Left hindlimb (tissue), 1 donor: ENCODE measurements at places on chromosomes 1 and 21.

GRCh38 chr1:1954831-1955441 is 35.9 kb upstream of the TMEM52 start:
- no peak for DNase-seq

- no peak for DNase-seq
Observed at GRCh38 chr1:14205066-14205465, 393.4 kb upstream of the KAZN start.

DNA sequence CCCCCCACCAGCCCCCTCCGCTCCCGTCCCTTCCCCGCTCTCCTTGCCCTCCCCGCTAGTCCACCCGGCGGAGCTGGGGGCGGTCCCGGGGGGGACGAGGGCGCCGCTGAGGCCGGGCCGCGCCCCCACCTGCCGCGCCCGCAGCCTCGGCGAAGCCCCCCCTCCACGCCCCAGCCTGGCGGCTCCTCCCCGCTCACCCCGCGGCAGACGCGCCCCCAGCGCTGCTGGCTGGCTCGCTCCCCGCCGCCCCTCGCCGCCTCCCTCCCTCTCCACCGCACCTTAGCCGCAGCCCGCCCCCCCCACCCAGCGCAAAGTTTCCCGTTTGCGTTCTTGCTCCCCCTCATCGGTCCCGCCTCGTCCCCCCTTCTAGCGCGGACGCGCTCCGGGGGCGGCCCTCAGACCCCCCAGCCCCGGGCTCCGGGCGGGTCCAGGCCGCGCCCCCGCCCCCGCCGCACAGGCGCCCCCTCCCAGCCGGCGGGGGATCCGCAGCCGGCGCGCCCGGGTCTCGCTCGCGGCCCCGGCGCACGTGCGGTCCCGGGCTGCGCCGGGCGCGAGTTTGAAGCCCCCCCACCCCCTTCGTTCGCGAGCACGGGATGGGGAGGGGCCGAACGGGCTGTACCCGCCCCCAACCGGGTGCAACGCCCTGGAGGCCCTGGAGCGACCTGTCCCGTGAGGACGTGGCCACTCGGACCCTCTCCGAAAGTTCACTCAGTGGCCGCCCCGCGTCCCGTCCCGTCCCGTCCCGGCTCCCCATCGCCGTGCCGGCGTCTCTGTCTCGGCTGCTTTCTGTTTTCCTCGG is 623 bp downstream of the PTPRF start:
- DNase-seq = peak; percentile 57

DNA sequence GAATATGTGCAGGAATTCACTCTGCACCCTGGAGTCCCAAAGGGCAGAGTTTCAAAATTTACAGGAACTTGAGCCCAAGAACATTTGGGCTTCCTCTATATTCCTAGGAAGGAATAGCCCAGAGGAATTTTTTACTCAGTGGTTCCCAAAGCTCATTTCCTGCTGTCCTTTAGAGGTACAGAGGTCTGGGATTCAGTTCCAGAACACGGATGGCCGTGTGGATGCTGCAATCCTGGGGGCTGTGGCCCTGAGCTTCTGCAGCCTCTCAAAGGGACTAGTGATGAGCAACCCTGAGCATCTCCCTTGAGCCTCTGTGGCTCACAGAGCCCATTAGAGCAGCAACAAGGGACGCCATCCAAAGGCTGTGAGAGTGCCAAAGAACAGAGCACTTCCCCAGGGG is 10.1 kb upstream of the RHOU start:
- DNase-seq = no peak

GRCh38 chr1:115060501-115060900 is 28.8 kb downstream of the TSPAN2 start:
- no peak for DNase-seq
